ENCODE measurements at places on chromosomes 12 and 14. TPM values are rescaled to one million over a fixed set of nuclear protein-coding genes. Genes with fewer than 3 reads are reported as not detected.

The ABCB9 gene
- total RNA-seq, result 3.0 TPM

DNA sequence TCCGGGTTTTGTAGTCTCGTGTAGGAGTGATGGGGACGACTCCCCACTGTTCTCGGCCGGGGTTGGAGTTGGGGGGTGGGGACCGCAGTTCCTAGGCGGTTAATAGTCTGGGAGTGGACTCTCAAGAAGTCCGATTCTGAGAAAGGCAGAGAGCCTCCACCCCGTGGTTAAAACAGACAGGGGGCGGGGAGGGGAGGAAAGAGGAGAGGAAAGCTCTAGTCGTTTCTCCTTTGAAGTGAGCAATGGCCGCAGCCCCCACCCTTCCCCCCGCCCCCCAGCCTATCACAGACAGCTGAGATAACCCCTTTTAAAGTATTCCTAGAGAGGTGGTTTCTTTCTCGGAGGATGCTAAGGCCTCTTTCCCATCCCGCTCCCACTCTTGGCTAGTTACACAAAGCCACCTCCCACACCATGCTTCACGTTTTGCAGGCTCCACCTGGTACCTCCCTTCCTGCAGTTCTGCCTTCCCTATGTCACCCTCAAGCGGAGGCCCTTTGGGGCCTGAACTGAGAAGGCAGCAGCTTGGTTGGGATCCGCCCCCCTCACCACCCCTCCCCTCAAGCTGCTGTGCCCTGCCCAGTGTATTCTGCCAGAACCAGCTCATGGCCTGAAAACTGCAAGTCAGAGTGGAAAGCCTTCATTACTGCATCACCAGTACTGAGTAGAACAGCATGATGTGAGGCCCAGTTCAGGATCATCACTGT, 853 bp downstream of the USP5 start:
- no peak for DNase-seq

- no peak for DNase-seq
Observed at GRCh38 chr14:49951229-49951607, 58.3 kb downstream of the ARF6 start.

DNA sequence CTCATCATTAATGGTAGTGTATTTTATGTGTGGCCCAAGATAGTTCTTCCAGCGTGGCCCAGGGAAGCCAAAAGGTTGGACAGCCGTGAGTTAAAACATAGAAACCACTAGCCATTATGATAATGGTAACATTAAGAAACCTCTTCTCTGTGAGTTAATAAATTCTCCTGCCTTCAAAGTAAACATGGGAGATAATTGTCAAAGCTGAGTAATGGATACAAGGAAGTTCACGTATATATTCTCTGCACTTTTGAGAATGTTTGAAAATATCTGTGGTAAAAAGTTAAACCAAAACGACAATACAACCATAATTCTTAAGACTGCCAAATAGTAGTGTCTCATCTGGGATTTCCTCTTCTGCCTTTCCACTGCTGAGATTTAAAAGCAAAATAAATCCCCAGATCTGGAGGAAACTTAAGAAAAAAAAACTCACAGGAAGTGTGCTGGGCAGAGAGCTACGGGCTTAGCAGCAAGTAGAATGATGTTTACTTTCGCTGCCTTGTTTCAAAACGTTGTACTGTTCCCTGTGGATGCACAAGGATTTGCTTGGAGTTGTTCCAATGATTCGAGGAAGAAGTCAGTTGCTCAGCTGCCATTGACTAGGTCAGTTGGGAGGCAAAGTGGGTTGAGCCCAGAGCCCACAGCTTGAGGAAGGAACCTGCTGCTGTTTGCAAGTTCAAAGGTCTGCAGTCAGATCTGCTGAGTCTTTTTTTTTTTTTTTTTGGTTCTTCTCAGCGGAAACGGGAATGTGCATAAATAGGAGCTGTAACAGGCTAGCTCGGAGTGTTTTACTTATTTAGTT, 1.7 kb downstream of the TPCN1 start:
- DNase-seq, result peak; percentile 82

DNA sequence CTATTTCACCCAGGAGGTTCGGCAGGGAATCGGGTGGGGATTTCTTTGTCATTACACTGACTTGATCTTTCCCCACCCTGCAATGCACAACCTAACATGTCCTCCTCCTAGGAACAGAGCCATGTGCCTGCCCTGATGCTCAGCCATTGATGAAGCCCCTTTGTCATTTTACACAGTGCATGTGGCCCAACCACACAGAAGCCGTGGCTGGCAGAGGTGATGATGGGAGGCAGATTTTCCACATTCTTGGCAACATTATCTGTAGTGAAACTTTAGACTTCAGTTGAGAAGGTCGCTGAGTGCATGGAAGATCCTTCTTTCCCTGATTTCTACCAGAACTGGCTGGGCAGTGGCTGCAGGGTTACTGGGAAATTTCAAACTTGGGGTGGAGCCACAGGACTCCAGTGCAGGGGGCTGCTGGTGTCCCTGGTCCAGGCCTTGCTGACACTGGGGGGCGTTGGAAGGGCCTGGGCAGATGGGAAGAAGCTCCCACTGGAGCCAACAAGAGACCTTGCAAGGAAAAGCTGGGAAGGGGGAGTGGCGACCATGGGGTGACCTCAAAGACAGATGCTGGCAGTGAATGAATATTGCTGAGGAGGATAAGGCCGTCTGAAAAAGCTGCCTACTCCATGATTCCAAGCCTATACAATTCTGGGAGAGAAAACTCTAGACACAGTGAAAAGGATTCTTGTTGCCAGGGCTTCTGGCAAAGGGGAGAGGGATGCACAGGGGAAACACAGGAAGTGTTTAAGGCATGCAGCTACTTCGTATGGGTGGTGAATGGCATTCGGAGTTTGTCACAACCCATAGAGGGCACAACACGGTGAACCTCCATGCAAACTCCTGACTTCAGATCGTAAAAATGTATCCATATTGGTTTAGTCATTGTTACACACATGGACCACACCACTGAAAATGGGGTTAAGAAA, 41.8 kb upstream of the P2RX7 start:
- no peak for DNase-seq

The DEPDC4 gene
- 2.0 TPM for total RNA-seq
